ENCODE measurements at places on chromosomes 12 and 14.

DNA sequence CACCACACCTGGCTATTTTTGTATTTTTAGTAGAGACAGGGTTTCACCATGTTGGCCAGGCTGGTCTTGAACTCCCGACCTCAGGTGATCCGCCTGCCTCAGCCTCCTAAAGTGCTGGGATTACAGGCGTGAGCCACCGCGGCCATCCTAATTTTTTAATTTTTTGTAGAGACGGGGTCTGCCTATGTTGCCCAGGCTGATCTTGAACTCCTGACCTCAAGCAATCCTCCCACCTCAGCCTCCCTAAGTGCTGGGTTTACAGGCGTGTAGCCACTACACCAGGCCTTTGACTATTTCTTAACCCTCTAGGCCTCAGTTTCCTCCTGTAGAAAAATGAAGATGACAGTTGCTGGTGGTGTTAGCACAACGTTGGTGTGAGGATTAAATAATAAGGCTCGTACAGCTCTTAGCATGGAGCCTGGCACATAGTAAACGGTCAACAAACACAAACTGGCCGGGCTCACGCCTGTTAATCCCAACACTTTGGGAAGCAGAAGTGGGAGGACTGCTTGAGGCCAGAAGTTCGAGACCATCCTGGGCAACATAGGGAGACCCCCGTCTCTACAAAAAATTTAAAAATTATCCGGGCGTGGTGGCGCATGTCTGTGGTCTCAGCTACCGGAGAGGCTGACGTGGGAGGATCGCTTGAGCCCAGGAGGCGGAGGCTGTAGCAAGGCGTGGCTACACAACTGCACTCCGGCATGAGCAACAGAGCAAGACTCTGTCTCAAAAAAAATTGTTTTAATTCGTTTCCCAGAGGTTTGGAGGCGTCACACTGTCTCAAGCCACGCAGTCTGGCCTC, 979 bp downstream of the DDX54 start:
- no peak for DNase-seq

- DNase-seq, result no peak
Measured at GRCh38 chr12:57194253-57194652, 22.3 kb upstream of the NXPH4 start.

GRCh38 chr14:102692334-102692733, 84.9 kb upstream of the TRAF3 start:
- no peak for DNase-seq

DNA sequence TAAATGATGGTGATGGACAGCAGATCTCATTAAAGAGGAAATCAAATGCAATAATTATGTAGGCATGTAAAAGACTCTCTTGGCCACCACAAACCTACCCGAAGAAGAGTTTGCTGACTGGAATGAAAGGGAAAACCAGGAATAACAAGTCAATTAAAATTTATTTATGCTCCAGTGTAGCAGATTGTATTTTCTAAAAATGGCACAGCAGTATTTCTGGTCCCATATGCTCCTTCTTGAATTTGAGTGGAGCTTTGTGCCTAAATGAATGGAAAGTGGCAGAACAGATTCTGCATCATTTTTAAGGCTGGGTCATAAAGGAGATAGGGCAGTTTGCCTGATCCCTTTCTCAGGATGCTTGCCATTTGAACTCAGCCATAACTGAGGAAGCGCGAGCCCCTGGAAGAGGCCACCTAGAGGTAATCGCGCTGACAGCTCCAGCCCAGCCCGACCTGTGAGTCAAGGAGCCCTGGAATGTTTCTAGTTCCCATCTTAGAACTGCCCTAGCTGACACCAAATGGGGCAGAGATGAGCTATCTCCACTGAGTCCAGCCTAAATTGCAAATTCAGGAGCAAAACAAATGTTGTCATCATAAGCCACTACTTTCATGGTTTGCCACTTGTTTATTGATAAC, 229.2 kb upstream of the TMTC1 start:
- no peak for DNase-seq

DNA sequence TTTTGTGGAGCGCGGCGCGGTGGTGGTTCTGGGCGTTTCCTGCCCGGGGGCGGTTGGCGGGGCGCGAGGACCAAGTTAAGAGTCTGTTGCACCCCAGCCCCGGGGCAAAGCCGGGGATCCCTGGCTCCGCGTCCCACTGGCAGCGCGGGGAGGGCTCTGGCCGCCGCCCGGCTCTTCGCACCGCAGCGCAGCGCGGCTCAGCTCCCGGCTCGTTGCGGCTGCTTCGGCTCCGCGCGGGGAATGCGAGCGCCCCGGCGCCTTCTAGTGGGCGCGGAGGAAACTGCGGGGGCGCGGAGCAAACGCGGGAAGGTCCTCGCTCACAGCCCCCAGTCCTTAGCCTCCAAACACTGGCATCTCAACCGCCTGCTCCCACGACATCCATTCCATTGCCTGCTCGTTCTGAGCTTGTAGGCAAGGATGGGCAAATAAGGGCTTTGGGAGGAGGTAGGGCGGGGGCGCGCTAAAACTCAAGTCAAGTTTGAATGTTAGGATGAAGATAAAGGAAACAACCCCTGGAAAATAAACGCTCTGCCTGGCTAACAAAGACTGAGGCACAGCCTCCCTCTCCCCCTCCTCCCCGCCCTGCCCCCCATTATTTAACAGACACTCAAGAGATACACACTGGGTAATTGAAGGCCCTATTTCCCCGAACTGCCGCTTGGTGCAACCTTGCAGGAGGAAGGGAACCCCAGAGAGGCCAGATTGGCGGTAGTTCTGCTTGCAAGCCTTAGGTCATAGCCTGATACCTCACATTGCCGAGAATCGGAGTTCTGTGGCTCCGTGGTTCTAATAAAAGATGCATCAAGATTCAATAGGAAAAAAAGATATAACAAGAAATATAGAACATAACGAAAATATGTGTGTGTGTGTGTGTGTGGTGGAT, at the start of gene B4GALNT1:
TSS of gene B4GALNT1 (minus strand) at position 244 of the 883 bp plus-strand sequence. CDS start 1,069 bp downstream, outside the sequence.
- no peak for DNase-seq

Data from HFF-Myc (cell line).